ENCODE measurements at places on chromosomes 16 and 17.

DNA sequence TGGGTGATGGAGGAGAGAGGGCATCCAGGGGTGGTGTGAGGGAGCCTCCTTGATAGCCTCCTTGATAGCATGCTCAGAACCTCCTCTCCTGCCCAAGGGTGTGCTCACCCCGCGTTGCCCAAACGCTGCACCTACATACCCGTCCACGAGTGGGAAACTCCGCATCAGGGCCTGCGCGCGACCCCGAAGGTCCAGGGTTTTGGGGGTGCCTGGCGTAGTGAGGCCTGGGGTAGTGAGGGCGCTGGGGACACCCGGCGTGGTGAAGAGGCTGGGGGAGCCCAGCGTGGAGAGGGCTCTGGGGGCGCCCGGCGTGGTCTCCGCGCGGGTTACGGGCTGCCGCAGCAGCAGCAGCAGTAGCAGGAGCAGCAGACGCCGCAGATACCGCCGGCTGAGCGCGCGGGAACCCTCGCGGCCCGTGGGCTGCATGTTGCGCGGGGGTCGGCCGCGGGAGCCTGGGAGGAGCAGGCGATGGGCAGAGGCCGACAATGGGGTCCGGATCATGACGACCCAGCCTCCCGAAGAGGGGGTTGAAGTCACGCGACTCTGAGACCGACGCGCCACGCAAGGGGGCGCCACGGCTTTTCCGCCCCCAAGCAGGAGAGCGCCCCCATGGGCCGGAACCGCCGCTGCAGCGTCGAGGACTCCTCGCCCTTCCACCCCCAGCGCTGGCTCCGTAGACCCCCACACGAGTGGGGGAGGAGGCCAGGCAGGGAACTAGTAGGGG is at the start of gene DPEP3:
DPEP3 (minus strand) TSS at position 545 of the 724 bp plus-strand sequence; CDS start at position 426, 119 bp downstream.
- no peak for DNase-seq

- DNase-seq = no peak
Observed at GRCh38 chr16:29022196-29022595, 37.3 kb downstream of the LAT start.

GRCh38 chr16:86176462-86176861 is 277.5 kb downstream of the IRF8 start:
- no peak for DNase-seq

GRCh38 chr16:85302018-85302847 is 190.0 kb upstream of the CIBAR2 start:
- no peak for DNase-seq

- no peak for DNase-seq
Observed at GRCh38 chr17:4305224-4305623, 41.4 kb upstream of the ANKFY1 start.

- no peak for DNase-seq
Observed at GRCh38 chr17:7425756-7426155, 340 bp downstream of the SPEM2 start.

DNA sequence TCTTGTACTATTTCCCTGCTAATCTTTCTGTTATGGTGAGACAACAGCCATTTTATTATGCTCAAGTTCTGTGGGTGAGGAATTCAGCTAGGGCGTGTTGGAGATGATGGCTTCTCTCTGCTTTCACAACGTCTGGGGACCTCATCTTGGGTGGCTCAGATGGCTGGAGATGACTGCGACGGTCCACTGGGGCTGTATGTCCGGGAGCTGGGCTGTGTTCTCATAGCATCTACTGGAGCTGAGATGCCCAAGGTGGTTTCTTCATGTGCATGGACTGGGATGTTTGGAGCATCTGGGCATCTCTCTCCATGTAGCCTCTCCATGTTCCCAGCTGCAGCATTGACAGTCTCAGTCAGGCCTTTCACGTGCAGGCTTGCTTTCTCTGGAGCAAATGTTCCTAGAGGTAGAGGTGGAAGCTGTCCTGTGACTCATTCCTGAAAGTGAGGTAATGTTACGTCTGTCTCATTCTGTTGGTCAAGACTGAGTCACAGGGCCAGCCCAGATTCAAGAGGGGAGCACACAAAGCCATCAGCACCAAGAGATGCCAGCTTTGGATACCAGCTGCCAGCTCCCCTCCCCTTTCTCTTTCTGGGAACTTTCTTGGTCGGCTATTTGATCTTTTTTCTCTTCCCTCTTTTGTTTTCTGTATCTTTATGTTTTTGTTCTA is 96.2 kb downstream of the RAP1GAP2 start:
- peak; percentile 5 for DNase-seq
